DND-41 (cell line): ENCODE measurements at places on chromosomes 16 and 17.

DNA sequence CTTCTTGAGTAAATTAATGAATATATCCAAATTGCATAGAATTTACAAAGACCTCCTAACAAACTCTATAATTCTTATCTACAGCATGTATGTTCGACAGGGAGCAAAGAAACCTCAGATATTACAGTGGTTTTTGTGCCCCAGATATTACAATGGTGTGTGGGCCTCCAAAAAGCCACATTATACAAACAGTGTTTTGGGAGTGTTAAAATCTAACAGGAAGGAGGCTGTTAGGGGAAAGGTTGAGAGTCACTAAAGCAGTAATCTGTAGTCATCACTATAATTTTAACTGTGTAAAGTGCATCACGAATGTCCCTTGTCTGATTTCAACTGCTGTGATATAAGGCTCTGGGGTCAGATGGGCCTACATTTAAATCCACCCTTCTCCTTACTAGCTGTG, 400.2 kb upstream of the C16orf82 start:
- no peak for DNase-seq

DNA sequence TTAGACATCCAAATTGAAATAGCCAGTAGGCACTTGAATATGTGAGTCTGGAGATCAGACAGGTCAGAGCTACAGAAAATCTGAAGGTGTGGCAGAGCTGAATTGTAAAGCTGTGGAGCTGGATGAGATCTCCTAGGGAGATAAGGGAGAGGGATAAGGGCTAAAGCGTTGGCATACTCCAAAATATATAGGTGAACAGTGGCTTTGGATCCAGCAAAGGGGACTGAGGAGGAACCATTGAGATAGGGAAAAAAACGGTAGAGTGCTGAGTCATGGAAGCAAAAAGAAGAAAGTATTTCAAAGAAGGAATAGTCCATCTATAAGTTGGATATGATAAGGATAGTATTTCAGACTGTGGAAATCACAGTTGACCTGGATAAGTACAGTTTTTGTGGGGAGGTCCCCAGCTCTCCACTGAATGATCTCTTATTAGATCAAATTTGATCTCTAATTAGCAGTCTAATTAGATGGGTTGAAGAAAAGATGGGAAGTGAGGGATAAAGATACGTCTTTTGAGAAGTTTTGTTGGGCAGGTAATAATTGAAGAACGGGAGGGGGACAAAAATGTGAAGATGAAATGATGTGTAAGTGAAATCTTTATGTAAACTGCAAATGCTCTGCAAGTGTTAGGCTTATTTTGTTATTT, 587 bp upstream of the DBF4B start:
- DNase-seq: no peak

DNA sequence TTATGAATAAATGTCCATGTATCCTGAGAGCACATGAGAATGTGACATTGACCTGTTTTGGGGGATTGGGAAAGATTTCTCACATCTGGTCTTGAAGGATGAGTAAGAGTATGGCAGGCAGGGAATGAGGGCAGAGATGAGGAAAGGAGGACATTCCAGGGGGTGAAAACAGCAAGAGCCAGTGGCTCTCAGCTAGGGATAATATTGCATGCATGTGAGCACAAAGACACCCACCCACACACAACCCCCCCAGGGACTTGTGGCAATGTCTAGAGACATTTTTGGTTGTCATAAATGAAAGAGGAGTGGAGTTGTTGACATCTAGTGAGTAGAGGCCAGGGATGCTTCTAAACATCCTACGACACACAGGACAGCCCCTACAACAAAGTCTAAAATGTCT, 6.0 kb downstream of the MYO1D start:
- DNase-seq: no peak

GRCh38 chr17:47837401-47838039, 3.6 kb downstream of the SCRN2 start:
- DNase-seq: no peak

DNA sequence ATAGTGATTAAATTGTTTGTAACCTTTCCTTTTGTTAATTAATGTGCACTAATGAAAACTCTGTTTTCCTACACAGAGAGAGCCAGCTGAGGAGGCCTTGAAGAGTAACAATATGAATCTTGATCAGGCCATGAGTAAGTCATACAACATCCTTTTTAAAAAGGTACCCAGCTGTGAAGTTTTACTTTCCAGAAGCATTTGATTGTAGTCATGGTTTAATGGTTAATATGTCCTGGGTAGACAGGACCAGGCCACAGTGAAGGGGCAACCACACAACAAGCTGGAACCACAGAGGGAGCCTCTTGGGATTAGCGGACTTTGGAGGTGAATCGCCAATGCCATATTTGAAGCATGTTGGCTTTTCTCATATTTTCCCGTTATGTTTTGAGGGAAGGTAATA, 55.6 kb downstream of the TMC6 start:
- no peak for DNase-seq

DNA sequence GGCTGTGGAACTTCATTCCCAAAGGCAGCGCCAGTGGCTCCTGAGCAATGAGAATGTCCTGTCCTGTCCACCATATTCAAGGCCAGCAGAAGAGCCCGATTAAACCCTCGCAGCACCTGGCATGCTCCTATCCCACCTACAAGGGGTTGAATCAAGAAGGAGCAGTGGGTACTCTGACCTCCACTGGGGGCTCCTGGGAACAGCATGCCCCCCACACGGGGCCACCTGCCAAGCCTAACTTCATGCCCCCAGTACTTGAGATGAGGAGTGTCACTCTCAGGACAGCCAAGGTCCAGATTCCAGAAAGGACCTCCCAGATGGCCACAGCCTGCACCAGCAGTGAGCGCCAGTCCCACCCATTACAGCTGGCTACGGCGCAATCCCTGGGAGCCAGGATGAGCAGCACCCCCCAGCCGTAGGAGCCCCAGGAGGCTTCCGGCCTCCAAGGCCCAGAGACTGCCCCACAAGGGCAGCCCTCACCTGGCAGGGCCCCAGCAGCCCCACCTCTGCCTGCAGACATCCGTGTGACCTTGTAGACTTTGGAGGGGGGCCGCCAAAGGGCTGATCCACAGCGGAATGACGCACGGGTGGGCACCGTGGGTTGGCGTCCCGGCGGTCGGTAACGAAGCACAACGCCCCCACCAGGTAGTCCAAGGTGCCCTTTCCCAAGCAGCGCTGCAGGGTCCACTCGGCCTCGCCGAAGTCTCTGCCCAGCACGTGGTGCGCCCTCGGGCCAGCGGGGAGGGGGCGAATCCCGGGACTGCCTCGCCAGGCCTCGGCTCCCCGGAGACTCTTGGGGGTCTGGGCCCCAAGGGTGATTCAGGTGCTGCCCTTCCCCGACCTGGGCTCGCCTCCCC, 1.0 kb upstream of the MPDU1 start:
- no peak for DNase-seq

- no peak for DNase-seq
These were observed 42.9 kb upstream of the IRF8 start for GRCh38 chr16:85856079-85856478.

- DNase-seq: no peak
These were observed 12.4 kb upstream of the CACNG4 start for GRCh38 chr17:66952031-66952524.

DNA sequence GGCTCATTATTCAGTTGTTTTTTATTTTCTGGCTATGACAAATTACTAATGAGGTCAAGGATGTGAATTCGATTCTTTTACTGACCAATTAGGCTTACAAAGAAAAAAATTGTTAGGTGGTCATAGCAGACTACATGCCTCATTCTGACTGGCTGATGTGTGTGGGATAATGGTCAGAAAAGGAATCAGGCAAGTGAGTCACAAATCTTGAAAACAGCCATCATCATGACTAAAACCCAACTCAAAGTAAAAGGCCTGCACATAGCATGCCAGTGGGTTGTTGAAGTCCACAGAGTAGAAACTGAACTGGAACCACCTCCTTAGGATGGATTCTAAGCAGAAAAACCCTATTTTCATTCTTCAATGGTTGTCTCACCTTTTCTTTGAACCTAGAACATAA, 8.6 kb downstream of the RPGRIP1L start:
- no peak for DNase-seq

DNA sequence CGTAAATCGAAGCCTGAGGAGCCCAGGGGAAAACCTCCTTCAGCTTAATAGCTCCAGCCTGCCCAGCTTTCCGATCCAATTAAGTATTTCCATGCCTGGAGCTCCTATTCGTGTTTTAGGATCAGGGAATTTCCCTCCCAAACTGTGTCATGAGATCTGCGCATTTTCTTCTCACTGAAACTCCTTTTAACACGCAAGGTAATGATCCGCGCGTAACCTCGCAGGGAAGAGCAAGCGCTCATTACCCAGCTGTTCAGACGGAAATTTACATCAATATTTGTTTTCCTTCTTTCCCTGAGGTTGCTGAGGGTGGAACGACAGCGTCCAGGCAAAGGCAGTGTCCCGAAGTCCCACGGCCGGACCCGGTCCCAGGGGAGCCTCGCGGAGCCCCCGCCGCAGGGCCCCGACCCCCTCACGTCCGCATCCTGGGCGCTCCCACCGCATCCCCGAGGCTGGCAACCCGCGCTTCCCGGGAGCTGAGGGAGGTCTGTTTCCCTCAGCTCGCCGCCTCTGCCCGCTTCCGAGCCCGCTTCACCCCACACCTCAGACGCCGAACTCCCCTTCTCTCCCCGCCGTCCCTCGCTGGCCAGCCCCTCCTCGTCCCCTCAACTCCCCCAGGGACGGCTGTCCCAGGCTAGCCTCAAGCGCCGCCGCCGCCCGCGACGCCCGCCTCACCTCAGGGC, 415 bp downstream of the ABCA5 start:
- no peak for DNase-seq

DNA sequence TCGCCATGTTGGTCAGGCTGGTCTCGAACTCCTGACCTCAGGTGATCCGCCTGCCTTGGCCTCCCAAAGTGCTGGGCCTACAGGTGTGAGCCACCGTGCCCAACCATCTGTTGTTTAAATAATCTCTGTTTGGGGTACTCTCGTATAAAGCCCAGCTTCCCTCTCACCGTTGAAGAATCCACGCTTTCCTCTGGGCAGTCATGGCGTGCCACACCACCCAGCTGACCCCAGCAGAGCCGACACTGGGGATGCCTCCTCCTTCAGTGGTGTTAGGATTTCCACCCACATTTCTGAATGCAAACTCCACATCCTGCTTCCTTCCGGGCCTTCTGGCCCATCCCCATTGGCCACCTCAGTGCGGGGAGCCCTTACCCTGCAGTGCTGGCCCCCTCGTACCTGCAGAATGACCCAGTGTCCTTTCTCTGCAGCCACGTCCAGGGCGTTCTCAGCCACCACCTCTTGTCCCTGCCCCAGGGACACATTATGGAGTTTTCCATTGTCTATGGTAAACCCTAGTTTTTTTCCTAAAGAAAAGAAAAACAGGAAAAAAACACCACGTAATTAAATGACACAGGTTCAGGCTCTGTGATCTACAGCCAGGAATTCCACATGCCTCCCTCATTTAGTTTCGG, 60.4 kb downstream of the PGS1 start:
- DNase-seq: no peak

- DNase-seq: no peak
These were observed 18.3 kb upstream of the KIF2B start for GRCh38 chr17:53804437-53804836.

DNA sequence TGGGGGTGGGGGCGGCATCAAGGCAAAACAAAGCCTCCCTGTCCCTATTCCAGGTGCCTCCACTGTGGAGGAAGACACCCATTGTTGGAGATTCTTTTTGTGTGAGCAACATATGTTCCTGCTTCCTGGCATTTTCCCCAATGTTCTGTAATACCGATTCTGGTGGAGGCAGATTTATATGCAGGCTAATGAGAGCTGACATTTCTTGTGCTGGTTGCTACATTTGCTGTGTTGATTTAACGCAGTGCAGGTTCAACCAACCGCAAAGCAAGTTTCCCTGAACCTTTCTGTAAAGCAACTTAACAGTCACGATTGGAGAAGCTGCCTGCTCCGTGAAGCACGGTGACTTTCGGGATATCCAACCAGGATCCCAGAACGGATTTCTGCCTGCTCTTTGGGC, 260.5 kb downstream of the CBLN1 start:
- DNase-seq: no peak

DNA sequence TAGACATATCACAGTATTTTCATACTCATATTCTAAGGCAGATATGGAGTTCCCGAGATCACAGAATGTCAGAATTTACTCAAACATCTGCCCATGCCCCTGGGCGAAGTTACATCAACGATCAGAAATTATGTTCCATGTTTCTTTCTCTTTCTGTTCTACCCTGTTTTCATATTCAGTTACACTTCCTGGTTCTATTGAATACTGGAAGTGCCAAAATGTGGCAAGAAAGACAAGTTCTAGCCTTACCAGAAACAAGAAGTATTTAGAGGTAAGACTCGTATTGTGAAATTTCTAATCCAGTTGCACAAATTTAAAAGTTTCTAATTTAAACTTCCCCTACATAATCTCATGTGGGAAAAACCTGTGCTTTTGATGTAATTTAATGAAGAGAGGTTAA, 36.1 kb downstream of the KCNJ2 start:
- no peak for DNase-seq

- DNase-seq: no peak
These were observed 2.0 kb downstream of the LUC7L3 start for GRCh38 chr17:50721194-50722010.

DNA sequence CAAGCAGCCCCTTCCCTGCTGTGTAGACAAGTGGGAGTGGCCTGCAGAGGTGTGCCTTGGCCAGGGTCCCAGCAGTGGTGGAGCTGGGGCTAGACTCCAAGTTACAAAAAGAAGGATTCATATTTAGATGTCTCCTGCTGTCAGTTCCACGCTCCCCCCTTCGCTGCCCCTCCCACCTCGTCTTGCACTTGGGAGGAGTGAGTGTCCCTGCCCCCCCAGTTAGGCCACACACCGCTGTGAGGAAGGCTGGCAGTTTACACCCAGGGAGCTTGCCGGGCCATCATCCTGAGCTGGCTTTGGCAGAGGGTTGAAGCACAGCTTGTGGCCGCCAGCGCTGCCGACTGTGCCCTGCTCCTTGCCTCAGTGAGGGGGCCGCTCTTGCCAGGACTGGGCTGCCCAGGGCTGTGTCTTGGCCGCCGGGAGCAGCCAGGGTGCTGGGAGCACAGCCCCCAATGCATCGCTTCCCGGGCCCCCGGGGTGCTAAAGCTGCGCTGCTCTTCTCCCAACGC, 44.3 kb downstream of the ELAC2 start:
- no peak for DNase-seq

GRCh38 chr17:10739386-10739785, 9.6 kb upstream of the TMEM220 start:
- DNase-seq: no peak

GRCh38 chr16:2516391-2517240, 2.9 kb downstream of the ATP6V0C start:
- no peak for DNase-seq

GRCh38 chr16:12891836-12892235, 9.6 kb upstream of the SHISA9 start:
- no peak for DNase-seq

- no peak for DNase-seq
These were observed 1.3 kb downstream of the SRL start for GRCh38 chr16:4240624-4241023.

DNA sequence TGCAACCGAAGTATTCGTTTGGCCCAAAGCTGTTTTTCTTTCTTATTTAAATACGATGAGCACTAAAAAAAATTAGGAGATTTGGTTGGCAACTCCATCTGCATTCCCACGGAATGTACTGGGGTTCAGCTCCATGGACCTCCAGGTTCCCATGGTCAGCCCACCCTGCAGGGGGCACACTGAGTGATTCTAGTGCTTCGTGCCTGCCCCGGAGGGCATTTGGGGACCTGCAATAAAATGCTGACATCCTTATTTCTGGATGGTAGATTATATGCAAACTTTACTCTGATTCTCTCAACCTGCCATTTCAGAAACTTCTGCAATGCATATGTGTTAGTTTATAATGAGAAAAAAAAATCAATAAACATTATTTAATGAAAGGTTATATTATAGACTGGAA, 339.4 kb downstream of the XYLT1 start:
- no peak for DNase-seq

- DNase-seq: no peak
These were observed 15.8 kb downstream of the COPRS start for GRCh38 chr17:31843070-31843745.
